ENCODE measurements at places on chromosomes 16 and 17.
A peak's percentile ranks its signal among the peaks of the same experiment; 100 is the strongest.

DNA sequence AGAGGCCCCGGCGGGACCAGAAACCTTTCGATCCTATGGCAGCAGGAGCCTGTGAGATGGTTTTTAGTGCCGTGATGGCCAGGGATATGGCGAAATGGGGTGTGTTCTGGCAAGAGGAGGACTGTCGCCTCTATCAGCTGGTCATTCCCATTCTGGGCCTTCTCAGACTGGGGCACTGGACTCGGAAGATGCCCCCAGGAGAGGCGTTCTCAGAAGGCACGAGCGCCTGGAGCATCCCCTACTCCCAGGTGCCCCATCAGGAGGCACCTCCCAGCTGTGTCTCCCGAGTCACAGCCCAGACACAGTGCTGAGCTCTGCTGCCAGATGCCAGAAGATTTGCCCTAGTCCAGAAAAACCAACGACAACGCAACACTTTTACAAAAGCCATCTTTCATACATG, 54.6 kb upstream of the ENDOV start:
- DNase-seq: no peak

DNA sequence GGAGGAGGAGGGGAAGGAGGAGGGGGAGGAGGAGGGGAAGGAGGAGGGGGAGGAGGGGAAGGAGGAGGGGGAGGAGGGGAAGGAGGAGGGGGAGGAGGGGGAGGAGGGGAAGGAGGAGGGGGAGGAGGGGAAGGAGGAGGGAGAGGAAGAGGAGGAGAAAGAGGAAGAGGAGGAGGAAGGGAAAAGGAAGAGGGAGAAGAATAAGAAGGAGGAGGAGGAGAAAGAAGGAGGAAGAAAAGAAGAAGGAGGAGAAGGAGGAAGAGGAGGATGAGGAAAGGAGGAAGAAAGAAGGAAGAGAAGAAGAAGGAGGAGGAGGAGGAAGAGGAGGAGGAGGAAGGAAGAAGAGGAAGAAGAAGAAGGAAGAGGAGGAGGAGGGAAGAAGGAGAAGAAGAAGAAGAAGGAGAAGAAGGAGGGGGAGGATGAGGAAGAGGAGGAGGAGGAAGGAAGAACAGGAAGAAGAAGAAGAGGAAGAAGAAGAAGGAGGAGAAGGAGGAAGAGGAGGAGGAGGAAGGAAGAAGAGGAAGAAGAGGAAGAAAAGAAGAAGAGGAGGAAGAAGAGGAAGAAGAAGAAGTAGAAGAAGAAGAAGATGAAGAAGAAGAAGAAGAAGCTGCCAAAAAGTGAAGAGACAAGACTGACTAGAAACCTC, 103.8 kb downstream of the C16orf78 start:
- no peak for DNase-seq

DNA sequence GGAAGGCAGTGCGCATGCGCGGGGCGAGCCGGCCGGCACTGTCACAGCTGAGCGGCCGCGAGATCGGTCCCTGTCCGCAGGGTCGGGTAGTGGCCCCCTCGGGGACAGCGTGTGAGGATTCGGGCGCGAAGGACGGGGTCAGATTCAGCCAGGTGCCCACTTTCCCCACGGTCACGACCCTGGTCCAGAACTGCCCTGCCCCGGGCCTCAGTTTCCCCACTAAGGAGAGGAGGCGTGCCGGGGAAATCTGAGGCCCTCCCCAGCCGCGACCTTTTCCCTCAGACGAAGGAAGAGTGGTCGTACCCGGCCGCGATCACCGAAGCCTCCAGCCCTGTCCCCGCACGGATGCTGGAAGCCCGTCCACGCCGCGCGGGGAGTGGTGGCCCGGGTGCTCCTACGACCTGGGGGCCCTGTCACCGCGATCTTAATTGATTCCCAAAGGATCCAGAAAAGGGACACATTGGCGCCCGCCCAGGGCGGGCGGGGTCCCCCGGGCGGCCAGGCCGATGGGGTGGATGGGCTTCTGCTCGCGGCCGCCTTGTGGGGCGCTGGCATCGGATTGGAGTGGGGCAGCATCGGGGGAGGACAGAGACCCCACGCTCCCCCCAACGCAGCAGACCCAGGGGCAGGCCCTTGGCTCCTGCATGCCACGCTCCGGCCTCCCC, 57.7 kb downstream of the SRL start:
- DNase-seq: no peak

- DNase-seq: no peak
Measured at GRCh38 chr16:17125671-17126070, 345.1 kb downstream of the XYLT1 start.

DNA sequence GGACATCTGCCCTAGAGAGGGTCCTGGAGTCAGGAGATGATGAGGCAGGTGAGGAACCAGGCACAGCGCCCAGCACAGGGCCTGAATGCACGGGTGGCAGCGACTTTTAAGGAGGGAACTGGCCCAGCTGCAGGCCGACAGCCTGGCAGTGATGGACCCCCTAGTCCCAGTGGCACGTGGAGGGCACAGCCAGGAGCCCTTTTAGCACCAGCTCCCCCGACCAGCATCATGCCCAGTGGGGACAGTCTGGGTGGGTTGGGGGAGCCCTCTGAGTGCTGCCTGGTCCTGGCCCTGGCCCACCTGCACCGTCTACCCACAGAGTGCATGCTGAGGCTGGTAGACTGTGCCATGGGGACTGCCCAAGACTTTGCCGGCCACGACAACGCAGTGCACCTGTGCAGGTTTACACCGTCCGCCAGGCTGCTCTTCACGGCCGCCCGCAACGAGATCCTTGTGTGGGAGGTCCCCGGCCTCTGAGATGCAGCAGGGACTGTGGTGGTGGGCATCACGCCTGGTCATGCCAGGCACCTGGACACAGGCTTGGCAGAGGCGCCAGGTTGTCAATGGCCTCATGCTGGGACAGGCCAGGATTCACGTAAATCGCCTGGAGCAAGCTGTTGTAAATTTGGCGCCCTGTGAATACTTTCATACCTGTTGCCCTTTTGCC, 686 bp upstream of the RHOT2 start:
- DNase-seq: no peak

DNA sequence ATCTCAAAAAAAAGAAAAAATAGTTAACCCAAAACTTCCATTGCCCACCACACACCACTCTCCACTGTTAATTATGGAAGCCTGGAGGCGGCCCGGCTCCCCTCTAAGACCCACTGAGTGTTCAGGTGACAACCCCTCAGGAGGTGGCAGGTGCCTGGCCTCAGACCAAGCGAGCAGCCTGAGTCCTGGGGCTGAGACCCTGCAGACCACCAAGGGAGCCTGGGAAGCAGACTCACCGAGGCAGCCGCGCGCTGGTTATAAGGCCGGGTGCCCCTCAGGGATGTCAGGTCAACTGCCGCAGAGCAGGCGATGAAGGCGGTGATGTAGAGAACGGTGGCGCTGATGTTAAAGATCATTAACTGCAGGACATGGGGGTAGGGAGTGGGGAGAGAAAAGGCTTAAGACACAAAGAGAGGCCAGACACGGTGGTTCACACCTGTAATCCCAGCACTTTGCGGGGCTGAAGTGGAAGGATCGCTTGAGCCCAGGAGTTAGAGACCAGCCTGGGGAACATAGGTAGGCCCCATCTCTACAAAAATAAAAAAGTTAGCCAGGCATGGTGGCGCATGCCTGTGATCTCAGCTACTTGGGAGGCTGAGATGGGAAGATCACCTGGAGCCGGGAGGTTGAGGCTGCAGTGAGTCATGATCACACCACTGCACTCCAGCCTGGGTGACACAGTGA, 13.3 kb downstream of the ARL2BP start:
- DNase-seq: no peak

GRCh38 chr16:15427648-15428239, 6.6 kb upstream of the BMERB1 start:
- DNase-seq: peak; percentile 57

Measured in substantia nigra (tissue), 51 donors.